ENCODE measurements at places on chromosomes 1 and 21.

- no peak for DNase-seq
Observed at GRCh38 chr1:235941876-235942624, 75.3 kb upstream of the LYST start.

GRCh38 chr1:33247545-33247944 lies 8.7 kb upstream of the ZNF362 start:
- DNase-seq, result no peak

DNA sequence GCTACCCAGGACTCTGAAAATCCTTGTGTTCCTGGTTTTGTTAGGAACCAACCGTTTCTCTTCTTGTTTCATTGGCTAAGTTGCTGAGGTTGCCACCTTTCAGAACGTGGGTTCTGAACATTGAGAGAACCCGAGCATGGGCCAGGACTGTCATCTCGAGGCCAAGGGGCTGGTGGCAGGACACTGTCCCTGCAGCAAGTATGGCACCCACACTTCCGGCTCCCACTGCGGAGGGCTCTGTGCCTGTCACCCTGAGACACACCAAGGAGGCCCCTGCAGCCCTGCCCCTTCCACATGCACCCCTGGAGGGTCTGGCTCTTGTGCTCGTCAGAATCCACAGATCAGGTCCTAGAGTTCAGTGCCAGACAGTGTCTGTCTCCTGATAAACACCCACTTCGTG lies 39.1 kb upstream of the LRRC3 start:
- DNase-seq, result no peak

GRCh38 chr1:4425892-4426291 lies 228.5 kb upstream of the AJAP1 start:
- DNase-seq, result no peak

- no peak for DNase-seq
Observed at GRCh38 chr21:29243188-29243587, 55.5 kb upstream of the BACH1 start.

DNA sequence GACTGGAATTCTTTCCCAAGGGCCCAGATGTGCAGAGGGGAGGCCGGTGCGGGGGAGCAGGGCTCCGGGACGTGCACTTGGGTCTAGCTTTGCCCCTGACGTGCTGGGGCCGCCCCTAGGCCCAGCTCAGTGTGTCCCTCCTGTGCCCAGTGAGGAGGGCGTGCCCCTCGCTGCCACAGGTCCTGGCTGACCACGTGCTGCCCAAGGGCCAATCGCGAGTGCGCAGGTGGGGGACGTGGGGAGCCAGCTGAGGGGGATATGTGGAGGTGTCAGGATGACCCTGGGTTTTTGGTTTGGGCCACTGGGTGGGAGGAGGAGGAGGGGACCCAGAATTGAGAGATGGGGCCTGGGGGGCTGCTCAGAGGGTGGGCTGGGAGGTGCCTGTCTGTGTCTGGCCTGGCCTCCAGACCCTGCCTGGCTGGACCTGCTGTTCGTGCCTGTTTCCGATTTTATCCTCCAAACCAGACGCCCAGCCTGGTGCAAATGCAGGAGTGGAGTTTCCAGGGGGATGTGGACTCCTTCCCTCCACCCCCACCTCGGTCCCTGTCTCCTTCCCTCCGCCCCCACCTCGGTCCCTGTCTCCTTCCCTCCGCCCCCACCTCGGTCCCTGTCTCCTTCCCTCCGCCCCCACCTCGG lies 6.1 kb upstream of the RNF223 start:
- DNase-seq, result peak; percentile 31

DNA sequence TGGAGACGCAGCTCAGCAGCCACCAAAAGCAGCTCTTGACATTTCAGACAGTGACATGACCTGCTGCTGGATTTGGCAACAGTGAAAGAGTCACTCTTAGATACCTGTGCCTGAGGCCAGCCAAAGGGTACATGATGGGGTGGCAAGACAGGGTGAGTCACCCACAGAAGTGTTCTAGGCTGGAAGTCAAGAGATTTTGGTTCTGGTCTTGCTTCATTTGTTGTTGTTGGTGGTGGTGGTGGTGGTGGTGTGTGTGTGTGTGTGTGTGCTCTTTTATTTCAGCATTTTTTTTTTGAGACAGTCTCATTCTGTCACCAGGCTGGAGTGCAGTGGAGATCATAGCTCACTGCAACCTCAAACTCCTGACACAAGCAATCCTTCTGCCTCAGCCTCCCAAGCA lies 25.8 kb downstream of the SHISAL2A start:
- DNase-seq, result no peak

- DNase-seq, result no peak
Observed at GRCh38 chr1:10751561-10752085, 44.8 kb downstream of the CASZ1 start.

- DNase-seq, result no peak
Observed at GRCh38 chr1:85838238-85838637, 130.0 kb upstream of the ZNHIT6 start.

GRCh38 chr1:53689736-53690326 lies 49.1 kb downstream of the GLIS1 start:
- DNase-seq, result no peak

- DNase-seq, result no peak
Observed at GRCh38 chr21:44890338-44890931, 16.9 kb upstream of the PTTG1IP start.

GRCh38 chr21:22609802-22610201 lies 1611.6 kb downstream of the NCAM2 start:
- no peak for DNase-seq

GRCh38 chr1:154755858-154756730 lies 114.0 kb downstream of the KCNN3 start:
- DNase-seq, result peak; percentile 41

DNA sequence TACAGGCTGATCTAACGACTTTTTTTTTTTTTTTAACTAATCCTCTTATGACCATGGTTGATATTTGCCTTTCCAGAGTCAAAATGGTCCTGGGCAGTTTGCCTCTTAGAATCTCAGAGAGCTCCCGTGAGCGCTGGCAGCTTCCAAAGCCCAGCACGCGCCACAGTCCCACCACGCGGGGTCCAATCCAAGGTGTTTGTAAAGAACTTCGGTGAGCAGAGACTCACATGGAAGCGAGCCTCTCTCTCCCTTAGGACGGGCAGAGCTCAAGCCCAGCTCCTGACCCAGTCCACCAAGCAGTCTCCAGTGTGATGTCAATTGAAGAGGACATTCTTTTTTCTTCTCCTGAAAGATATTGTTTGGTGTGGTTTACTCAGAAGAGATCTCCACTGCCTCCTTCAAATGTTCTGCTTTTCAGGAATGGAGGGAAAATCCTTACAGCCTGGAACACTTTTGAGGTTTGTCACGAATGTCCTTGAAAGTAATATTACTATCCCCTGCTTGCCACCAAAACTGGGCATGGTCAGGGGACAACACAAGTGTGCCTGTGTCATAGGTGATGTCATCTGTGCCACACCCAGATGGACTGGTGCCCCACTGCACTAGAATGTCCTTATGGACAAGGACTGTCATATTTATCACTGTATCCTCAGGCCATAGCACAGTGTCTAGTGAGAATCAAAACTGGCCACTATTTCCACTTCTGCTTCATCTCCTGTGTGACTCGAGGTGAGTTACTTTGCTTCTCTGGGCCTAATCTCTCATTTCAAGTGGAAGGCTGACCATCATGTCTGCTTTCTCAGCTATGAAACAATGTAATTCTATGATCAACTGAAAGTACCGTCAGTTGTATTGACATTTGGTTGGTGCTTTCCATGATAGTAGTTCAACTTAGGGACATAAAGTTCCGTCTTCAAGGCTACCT lies 97.4 kb upstream of the EDEM3 start:
- no peak for DNase-seq

DNA sequence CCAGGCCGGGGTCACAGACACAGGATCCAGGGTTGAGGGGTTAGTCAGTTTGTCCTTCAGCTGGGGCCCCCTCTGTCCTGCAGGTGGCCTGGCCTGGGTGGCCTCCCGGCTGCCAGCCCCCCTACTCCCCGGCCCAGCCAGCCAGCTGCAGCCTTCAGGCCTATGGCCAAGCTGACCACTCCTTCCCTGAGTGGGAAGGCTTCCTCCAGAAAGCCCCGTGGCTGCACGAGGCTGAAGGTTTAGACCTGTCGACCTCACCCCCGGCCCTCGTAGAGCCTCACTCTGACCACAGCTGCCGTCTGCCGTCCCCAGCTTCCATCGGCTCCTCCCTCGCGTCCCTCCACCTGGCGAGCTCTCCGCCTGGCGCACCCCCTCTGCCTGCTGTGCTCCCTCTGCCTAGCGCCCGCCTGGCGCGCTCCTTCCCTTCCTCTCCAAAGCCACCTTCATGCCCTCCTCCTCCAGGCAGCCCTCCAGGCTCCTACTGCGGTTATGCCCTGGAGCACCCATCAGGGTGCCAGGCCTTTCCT lies 9.6 kb downstream of the TTLL10 start:
- no peak for DNase-seq

GRCh38 chr1:100213141-100213540 lies 35.1 kb upstream of the LRRC39 start:
- no peak for DNase-seq

- DNase-seq, result no peak
Observed at GRCh38 chr1:90946630-90947029, 75.2 kb downstream of the ZNF644 start.

- DNase-seq, result no peak
Observed at GRCh38 chr1:34075576-34075975, 89.5 kb downstream of the CSMD2 start.

DNA sequence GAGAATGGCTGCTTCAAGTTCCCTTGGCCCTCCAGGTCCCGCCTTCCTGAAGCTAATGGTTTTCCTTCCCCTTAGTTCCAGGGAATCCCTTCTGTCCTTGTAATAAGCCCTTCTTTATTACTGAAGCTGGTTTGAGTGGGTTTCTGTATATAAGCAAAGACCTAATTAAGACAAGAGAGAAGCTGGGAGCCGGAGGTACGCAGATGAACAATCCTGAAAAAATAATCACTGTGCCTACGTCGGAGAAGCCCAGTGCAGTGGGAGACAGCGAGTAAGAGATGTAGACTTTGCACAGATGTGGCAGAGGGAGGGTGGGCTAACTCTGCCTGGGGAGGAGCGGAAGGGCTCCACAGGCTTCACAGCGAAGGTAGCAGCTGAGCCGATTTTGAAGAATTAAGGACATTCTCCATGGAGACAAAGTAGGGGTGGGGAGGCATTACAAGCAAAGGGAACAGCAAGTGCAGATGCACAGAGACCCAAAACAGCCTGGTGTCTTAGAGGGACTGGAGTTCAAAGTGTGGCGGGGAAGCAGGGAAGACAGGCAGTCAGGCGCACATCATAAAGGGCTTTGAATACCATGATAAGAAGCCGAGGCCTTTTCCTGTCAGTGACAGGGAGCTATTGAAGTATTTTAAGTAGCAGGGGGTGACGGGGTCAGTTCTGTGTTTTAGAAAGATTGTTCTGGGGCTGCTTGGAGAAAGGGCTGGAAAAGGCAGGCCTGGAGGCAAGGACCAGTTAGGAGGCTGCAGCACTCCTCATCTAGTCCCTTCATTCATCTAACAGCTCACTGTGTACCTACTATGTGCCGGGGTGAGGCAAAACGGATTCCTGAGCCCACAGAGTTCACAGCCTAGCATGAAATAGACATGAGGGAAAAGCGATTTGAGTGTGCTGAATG lies 6.5 kb downstream of the RIMS3 start:
- no peak for DNase-seq
